ENCODE measurements at places on chromosomes 2 and 18.

GRCh38 chr2:59754011-59754735, 799.3 kb downstream of the BCL11A start:
- no peak for DNase-seq

GRCh38 chr2:100013892-100014677, 128.3 kb downstream of the AFF3 start:
- DNase-seq: no peak

- no peak for DNase-seq
Observed at GRCh38 chr18:2114289-2114688, 457.0 kb downstream of the METTL4 start.

- DNase-seq: no peak
Observed at GRCh38 chr18:62329691-62330454, 4.8 kb downstream of the TNFRSF11A start.

- DNase-seq: no peak
Observed at GRCh38 chr18:62586151-62586774, 63.4 kb downstream of the ZCCHC2 start.

DNA sequence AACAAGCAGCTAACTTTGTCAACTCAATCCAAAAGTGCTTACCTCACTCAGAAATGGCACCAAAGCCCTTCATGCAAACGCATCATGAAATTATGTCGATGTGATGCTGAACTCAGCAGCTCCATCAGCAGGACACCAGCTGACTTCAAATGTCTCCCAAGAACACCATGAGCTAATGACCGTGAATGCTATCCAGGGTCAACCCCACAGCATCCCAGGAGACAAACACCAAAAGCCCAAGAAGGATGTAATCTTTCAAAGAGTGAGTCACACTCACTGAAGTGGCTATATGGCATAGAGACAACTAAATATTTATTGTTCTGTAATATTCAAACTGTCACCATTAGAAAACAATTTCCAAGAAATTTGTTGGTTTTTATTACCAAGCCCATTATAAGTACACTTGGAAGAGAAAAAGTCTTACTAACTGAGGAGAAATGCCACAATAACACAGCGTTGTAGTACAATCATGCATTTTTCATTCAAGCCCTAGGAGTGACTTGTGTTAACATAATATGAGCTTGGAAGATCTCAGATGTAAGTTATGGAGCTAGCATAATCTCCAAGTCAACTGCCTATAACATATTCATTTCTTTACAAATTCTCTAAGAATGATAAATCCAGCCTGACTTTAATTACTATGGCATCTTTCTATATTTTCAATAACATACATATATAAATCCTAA, 165.0 kb upstream of the CCDC68 start:
- no peak for DNase-seq

GRCh38 chr2:182716650-182716979, 558 bp downstream of the DNAJC10 start:
- DNase-seq: no peak

DNA sequence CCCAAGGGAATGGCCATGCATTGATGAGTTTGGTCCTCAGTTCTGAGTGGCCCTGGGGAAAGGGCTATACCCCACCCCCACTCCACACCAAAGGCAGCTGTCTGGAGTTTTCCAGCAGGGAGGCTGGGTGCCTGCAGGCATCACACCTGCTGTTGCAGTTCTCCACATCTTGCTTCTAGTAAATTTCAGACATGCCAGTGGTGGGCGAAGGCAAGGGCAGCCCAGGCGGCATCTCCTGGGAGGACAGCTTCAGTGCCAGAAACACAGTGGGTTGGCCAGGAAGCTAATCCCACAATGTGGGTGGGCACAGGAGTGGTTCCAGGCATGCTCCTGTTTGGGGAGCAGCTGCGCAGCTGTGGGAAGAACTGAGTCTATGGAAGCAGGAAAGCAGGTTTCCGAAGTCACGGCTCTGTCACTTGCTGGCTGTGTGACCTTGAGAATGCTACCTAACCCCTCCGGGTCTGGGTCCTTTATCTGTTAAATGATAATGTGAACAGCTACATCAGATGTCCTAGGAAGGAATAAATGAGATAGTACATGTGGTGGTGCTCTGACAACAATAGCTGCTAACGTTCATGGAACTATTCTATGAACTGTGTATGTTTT, 84.6 kb upstream of the SPTBN1 start:
- DNase-seq: no peak

GRCh38 chr2:203690441-203691047, 15.9 kb upstream of the CD28 start:
- DNase-seq: no peak
